ENCODE measurements at places on chromosomes 3 and 15. TPM values are rescaled to one million over a fixed set of nuclear protein-coding genes. Genes with fewer than 3 reads are reported as not detected.

- no peak for DNase-seq
Observed at GRCh38 chr3:141952611-141953010, 76.2 kb downstream of the ATP1B3 start.

GRCh38 chr3:110628650-110629301 lies 442.8 kb upstream of the NECTIN3 start:
- no peak for DNase-seq

- DNase-seq, result peak; percentile 59
Observed at GRCh38 chr3:105040026-105040622, 326.6 kb upstream of the ALCAM start.

DNA sequence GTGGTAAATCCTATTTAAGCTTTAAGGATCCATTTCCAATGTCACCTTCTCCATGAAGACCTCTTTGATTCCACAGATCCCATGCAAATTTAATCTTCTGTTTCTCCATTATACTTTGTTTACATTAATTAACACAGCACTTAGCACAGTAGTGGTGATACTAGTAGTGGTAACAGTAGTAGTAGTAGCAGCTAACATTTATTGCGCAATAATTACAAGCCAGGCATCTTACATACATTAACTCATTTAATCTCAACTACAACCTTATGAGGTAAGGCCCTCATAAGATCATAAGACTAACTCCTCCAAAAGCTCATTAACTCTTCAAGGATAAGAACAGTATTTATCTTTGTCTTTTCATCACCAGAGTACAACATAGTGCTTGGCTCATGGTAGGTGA lies 54.8 kb upstream of the FSIP1 start:
- no peak for DNase-seq

Gene TLNRD1
- 9.3 TPM for total RNA-seq

DNA sequence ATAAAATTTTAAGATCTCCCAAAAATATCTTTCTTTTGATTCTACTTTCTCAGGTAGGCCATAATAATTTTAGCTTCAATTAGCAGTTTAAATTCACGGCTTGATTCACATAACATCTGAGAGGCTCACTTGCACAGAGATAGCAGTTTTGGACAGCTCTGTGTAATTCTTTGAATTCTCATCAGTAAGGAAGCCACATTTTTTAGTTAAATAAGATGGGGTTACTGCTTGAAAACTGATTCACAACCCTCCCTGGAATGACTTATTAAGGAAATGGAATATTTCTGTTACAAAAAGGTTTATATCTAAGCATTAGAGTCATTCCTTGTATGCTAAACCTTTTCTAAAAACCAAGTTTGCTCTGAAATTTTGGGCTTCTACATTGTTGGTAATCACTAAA lies 212.7 kb downstream of the ALCAM start:
- no peak for DNase-seq

Gene CIDEC
- not detected for total RNA-seq
